ENCODE measurements at places on chromosomes 3 and 15.

GRCh38 chr3:52233968-52234367 is 5.0 kb downstream of the TWF2 start:
- DNase-seq: no peak

DNA sequence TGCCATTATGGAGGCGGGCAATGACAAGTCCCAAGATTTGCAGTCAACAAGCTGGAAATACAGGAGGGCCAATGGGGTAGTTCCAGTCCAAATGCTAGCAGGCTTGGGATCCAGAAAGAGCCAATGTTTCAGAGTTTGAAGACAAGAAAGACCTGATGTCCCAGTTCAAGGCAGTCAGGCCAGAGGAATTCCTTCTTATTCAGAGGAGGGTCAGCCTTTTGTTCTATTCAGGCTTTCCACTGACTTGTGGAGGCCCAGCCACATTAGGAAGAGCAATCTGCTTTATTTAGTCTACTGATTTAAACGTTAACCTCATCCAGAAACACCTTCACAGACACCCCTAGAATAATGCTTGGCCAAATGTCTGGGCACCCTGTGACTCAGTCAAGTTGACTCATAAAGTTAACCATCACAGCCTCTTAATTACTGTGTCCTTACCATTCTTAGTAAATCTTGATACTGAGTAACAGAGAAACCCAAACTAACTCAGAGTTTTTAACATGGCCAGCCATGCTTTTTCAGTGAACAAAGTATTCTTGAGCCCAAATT is 50.9 kb upstream of the NPHP3 start:
- no peak for DNase-seq

- DNase-seq: no peak
These were observed 9.4 kb downstream of the CLDN11 start for GRCh38 chr3:170428095-170428494.

- DNase-seq: no peak
These were observed 30.9 kb downstream of the EAF1 start for GRCh38 chr3:15458212-15458780.

GRCh38 chr15:78438619-78439285 is 736 bp downstream of the IREB2 start:
- DNase-seq: no peak

- DNase-seq: no peak
These were observed 28.7 kb upstream of the ZNF148 start for GRCh38 chr3:125403789-125404188.

DNA sequence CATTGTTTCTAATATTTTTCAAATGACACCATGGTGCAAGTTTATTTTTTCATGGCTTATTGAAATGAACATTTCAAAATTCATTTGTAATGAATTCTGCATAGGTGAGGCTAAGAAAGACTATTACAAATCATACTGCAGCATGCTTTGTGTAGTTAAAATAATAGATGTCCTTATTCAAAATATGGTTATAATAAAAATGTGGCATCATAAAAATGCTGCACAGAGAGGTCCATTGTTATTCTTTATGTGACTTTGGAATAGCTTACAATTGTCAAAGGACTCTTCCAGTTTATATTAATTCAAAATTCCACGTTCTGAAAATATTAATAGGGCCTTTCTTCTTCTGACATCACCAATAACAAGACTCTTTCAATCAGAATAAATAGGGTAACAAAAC is 222.7 kb downstream of the GAP43 start:
- DNase-seq: no peak

DNA sequence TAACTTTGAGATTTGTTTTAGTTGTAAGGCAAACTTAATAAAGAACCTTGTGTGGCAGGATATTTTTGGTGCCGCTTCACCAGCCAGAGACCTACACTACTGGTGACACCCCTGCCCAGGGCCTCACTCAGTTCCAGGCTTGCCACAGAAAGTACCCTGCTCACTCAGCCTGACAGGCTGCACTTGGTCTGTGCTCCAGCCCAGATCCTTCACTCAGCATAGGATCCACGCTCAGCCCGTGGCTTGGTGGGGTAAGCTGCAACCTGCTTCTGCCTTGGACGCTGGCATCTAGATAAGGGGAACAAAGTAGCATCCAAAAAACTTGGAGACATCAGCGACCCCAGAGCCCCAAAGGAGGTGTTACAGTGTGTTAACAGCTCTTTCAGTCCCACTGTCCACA is 825.5 kb downstream of the EPHA3 start:
- DNase-seq: no peak

- no peak for DNase-seq
These were observed 12.3 kb upstream of the COL6A6 start for GRCh38 chr3:130504701-130505100.

DNA sequence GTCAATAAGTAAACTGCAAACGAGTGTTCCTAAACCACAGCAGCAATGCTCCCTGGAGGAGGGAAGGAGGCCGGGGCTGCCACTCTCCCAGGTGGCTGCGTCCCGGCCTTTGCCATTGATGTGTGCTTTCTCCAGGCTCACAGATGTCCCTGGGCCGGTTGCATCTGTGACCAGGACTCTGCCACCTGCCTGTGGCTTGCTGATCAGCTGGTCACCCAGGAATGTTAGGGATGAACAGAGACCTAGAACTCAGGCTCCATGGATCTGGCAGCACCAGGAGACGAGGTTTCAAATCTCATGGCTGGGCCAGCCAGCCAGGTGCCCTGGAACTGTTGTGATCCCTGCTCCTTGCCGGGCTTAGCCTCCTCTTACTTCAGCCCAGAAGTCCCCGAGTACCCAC is 65.7 kb downstream of the KLF15 start:
- DNase-seq: no peak

GRCh38 chr3:174620138-174620537 is 239.0 kb upstream of the NAALADL2 start:
- DNase-seq: no peak

- DNase-seq: no peak
These were observed 8.4 kb downstream of the ACP3 start for GRCh38 chr3:132325634-132326033.

DNA sequence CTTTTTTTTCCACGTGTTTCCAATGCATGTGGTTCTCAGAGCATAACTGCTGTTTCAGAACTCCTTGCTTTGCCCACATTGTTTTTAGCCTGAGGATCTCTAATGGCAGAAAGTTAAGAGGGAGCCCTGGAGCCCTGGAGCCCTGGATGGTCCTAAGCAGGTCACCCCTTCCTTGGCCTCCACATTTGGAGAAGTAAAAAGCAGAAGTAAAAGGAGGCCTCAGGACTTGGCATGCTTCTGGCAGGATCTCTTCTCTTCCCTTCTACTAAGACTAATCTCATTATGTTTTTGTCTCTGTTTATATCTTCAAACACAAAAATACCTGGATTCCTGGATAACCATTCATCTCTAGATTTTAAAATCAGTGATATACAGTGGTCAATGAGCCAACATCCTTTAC is 50.1 kb downstream of the P2RY1 start:
- DNase-seq: no peak

GRCh38 chr3:38548154-38548931 is 52.2 kb downstream of the EXOG start:
- no peak for DNase-seq

GRCh38 chr3:52248165-52248541 is 2.6 kb downstream of the PPM1M start:
- DNase-seq: no peak

- no peak for DNase-seq
These were observed 46.9 kb downstream of the COMMD2 start for GRCh38 chr3:149705416-149705815.

GRCh38 chr3:100400419-100400779 is 490 bp downstream of the TOMM70 start:
- peak; percentile 12 for DNase-seq

- no peak for DNase-seq
These were observed 1029.5 kb upstream of the NR2F2 start for GRCh38 chr15:95300958-95301357.

- DNase-seq: no peak
These were observed 74.5 kb downstream of the TMEM108 start for GRCh38 chr3:133112666-133113065.

DNA sequence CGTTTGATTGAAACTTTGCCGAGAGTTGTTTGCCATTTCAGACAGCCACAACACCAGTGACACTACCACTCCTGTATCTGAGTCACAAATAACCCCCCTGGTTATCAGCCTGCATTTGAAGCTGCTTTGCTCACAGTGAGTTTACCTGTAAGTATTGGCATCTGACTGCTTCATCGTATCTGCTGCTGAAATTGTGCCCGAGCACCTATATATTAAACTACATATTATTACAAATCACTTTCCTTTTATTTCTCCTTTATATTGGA is 39.2 kb upstream of the SPSB4 start:
- DNase-seq: no peak

DNA sequence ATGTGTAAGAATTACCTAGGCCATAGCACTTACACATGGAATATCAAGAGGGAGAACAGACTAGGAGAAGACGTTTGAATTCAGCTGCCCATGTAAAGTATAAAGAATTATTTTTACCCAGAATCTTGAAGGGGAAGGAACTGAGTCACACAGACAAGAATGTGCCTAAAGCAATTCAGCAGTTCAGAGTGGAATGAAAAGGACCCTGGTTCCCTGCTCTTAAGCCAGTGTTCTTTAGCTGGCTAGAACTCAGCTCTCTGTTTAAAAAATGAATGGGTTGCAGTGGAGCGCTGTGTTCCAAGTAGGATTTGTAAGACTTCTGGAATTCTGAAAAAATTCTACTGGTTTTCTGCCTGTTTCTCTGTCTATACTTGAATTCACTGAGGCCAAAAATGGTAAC is 440.2 kb downstream of the LPP start:
- DNase-seq: no peak

DNA sequence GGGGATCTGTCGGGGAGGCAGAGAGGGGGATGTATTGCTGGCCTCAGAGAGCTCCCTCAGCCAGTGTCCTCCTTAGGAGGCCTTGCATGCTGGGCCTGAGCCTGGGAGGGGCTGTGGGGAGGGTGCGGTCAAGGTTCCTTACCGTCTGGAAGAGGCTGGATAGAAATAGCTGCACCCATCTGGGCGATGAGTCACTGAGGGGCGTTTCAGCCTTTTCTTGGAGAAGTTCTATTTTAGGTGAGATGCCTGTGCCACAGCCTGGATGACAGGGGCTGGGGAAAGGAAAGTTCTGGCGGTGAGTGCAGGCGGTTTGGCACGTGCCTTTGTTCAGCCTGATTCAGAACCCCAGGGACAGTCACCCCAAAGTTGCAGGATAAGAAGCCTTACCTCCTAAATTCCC is 35.7 kb upstream of the APEH start:
- DNase-seq: no peak

- DNase-seq: no peak
These were observed 22.6 kb downstream of the SLC51A start for GRCh38 chr3:196238612-196239560.

All from T-helper 22 cell (primary cell).